ENCODE measurements at places on chromosomes 5 and 9.

GRCh38 chr9:16726029-16726428, 144.4 kb downstream of the BNC2 start:
- DNase-seq = no peak

- no peak for DNase-seq
These were observed 149.2 kb upstream of the IRX1 start for GRCh38 chr5:3446410-3446809.

- no peak for DNase-seq
These were observed 25.8 kb upstream of the EFNA5 start for GRCh38 chr5:107696498-107696897.

- no peak for DNase-seq
These were observed 64.3 kb downstream of the CSNK1A1 start for GRCh38 chr5:149486726-149487635.

DNA sequence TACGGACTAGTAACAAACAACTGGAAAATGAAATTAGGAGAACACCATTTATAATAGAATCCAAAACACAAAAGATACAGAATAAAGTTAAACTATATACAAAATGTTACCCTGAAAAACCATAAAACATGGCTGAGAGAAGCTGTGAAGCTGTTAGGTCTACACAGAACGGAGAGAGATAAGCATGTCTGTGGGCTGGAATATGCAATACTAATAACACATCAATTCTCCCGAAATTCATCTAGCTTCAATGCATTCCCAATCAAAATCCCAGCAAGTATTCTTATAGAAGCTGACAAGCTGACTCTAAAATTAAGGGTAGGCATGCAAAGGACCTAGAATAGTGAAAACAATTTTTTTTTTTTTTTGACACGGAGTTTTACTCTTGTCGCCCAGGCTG, 32.5 kb downstream of the CAMSAP1 start:
- no peak for DNase-seq

- DNase-seq = no peak
These were observed 27.6 kb upstream of the CCDC112 start for GRCh38 chr5:115324021-115324420.

DNA sequence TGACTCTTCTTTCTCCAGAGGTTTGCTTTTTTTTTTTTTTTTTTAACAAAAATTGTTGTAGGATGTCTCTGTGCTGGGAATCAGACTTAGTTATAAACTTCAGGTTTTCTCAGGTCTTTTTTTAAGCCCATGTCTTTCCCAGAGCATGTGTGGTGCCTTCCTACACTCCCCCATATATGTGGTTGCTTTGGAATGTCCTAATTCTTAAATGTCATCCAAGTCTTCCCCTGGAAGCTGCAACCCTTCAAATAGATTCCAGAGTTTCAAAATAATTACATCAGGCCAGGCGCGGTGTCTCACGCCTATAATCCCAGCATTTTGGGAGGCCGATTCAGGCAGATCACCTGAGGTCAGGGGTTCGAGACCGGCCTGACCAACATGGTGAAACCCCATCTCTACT, 73.2 kb upstream of the FAM120A start:
- no peak for DNase-seq

DNA sequence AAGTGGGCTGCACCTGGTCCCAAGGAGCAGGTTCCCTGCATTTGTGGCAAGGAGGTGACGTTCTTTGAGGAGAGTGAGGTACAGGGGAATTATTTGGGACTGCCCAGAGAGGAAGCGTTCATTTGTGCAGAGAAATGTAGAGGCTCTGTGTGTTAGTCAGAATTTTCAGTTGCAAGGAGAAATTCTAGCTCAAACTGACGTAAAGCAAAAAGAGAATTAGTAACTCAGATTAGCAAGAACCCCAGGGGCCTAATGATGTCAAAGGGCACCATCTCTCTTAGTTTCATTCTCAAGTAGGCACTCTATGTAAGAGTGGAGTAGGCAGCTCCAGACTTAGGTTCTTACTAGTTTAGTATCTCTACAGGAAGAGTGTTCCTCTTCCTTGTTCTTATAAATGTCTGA, 2.4 kb upstream of the TXN start:
- no peak for DNase-seq

DNA sequence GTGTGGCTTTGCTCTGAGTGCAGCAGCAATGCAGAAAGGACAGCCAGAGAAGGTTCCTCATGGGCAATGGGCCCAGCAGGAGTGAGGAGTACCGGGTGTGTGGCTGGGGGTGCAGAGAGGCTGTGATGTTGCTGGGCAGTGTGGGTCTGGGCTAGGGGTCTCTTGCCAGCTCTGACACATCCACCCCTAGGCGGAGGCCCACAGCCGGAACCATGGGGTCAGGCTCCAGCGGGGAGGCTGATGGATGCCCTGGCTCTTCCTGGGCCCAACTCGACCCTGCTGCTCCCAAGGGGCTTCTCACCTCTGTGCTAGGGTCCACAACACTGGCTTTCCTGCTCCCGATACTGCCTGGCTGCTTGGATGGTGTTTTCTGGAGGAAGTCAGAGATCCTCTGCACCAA, 19.9 kb downstream of the TBC1D9B start:
- DNase-seq = no peak

GRCh38 chr5:108384741-108385140, 2.8 kb upstream of the FBXL17 start:
- no peak for DNase-seq

DNA sequence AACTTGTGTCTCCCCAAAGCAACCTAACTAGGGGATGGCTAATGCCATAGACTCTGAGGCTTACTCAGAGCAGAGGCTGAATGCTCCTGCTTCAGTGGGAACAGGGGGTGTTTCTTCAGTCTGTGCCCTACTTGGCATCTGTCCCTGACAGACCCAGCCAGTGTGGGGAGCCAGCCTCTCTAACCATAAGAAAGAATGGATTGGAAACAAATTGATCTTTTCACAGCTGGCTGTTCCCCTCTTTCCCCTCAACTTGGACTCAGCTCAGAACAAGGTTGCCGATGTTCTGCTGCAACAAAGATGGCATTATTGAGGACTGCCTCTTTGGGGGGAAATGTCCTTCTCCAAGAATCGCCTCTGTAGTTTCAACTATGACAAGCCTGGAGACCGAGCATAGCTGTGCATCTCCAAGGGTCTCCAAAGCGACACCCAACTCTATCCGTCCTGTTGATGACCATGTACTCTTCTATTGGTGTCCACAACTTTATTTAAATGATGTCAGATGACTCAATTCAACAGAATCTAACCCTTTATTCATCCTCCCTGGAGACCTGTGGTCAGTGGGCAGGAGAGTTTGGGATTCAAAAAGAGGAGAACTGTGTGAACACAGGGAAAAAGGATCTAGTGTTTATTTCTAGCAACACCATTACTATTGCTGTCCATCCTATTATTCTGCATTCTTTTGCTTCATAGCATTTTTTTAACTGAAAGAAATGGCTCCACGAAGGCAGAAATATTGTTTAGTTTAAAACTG, 24.7 kb upstream of the TNC start:
- peak; percentile 75 for DNase-seq

DNA sequence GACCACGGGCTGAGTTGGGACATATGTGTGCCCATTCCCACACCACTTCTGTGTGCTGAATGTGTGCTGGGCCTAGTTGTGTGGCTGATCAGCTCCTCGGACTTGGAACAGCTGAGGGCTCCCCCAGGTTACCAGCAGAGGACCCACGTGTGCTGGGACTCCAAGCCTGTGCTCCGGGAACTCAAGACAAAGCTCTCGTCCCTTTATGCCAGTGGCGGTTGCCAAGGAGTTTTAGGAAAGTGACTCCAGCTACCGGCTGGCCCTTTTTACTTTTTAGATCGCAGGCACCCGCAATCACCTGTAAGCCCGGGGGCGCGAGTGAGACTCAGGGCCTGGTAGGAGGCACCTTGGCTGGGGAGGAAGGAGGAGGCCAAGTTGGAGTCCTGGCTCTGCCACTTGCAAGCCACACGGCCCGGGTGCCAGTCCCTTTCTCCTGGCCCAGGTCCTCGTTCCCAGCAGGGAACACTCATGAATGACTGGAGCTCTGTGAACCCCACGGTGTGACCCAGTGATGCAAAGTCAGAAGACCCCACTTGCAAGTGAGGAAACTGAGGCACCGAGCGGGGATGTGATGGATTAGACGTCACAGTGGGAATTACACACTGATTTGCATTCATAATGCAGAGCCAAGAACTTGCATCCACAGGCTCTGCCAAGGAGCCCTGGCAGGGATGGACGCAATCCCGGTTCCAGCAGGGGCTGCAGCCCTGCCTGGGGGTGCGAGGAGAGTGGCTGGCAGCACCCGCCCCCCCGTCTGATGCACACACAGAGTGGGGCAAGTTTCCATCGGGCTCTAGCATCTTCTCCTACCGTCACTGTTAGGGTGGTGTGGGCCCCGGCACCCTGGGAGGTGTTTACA, 26.9 kb downstream of the CRB2 start:
- DNase-seq = no peak

DNA sequence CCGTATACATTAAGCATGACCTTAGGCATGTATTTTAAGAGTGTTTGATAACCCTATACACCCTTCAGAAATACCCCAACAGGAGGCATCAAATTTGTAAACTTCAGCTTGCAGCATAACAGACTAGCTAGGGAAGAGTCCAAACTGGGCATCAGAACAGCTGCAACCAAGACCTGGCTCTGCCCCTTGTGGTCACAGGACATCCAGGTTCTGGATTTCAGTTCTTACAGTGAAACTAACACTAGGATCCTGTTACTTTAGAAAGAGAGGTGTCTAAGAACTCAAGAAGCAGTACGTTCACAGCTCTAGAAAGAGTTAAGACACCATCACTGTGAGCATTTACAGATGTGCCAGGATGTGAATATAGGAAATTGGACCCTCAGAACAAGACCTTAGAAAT, 229.8 kb downstream of the BNC2 start:
- no peak for DNase-seq

DNA sequence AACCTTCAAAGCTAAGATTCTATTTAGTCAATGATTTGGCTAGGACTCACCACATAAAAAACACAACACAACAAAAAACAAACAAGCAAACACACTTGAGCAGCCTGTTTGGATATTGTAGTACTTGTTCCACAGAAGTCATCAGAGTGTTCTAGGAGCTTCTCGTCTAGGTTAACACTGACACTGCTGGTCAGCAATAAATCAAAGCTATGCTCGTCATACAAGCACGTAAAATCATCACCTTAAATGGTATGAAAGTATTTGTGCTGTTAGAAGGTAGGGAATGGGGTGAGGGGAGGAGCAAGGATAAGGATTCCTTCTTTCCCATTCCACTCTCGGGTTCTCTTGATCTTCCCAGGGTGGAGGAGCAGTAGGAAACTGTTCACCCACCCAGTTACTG, 88.0 kb downstream of the ARL15 start:
- no peak for DNase-seq

DNA sequence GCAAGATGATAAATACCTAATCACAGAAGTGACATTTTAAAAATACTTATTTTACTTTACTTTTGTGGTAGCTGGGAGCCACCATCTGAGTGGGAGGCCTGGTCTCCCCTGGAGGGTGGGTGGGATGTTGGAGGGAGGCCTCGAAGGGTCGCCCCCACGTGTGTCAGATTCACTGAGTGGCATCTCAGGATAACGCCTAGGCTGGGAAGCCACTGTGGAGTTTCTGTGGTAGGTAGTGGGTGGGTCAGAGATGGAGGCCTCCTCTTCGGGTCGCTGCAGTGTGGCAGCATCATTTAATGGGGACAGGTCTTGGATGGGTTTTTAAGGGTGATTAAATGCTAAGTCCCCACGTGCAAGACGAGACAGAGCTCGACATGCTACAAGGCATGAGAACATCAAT, 1154.8 kb upstream of the CDH18 start:
- no peak for DNase-seq

All from head of caudate nucleus (tissue), 42 donors.